ENCODE measurements at places on chromosomes 5 and 9. TPM values are rescaled to one million over a fixed set of nuclear protein-coding genes. Genes with fewer than 3 reads are reported as not detected.

GRCh38 chr9:123649909-123650308 is 280.0 kb downstream of the DENND1A start:
- no peaks in the 10 kb centered on the region for H3K4me1 ChIP-seq
- no peak for DNase-seq
- no peak overlapping the region for H3K4me3 ChIP-seq
- H3K27me3 ChIP-seq, result no peaks in the 10 kb centered on the region

DNA sequence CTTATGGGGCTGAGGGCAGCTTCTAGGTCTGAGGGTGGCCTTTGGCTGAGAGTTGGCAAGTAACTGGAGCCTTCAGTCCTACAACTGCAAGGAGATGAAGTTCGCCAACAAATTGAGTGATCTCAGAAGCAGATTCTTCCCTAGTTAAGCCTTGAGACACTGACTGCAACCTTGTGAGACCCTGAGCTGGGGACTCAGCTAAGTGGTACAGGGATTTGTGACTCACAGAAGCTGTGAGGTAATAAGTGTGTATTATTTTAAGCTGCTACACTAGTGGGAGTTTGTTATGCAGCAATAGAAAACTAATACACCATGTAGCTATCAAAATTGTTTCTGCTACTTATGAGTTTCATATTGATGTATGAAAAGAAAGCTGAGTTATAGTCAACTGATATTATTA is 279.2 kb downstream of the PIK3R1 start:
- no peak overlapping the region for H3K27ac ChIP-seq
- DNase-seq, result no peak
- H3K27me3 ChIP-seq, result no peaks in the 10 kb centered on the region
- no peak overlapping the region for H3K4me3 ChIP-seq

DNA sequence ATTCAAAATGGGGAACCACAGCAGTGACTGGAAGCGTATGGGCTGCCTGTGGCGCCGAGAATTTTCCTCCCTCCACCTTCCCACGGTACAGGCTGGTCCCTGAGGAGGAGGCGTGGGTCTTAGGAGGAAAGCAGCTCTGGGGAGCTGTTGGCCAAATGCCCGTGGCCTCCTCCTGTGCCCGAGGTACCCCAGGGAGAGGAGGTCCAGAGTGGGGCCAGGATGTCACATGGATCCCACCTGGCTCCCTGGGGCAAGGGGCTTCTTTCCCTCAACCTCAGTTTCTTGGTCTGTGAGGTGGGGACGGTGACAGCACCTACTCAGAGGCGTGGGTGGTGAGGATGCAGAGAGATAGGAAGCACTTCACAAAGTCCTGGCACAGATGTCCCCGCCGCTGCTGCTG is 16.5 kb downstream of the PRRX2 start:
- H3K4me1 ChIP-seq, result peaks cover 6% of the 10 kb centered on the region
- no peak for DNase-seq
- H3K27ac ChIP-seq, result no peak overlapping the region
- H3K36me3 ChIP-seq, result no peaks in the 10 kb centered on the region
- H3K4me3 ChIP-seq, result no peak overlapping the region

- H3K4me1 ChIP-seq, result peaks cover 3% of the 10 kb centered on the region
- H3K27ac ChIP-seq, result no peak overlapping the region
- DNase-seq, result no peak
- no peaks in the 10 kb centered on the region for H3K36me3 ChIP-seq
Measured at GRCh38 chr9:5453673-5454072, 3.3 kb downstream of the CD274 start.

- no peak overlapping the region for H3K4me3 ChIP-seq
- no peak overlapping the region for H3K27ac ChIP-seq
- no peaks in the 10 kb centered on the region for H3K27me3 ChIP-seq
- H3K4me1 ChIP-seq, result no peaks in the 10 kb centered on the region
- no peaks in the 10 kb centered on the region for H3K36me3 ChIP-seq
Measured at GRCh38 chr5:83964271-83964670, 243.6 kb upstream of the HAPLN1 start.

Gene GCNT1
- total RNA-seq, result 14.2 TPM

Measured in neural progenitor cell (in vitro differentiated cells).